ENCODE measurements at places on chromosomes 2 and 18.
A peak's percentile ranks its signal among the peaks of the same experiment; 100 is the strongest.

GRCh38 chr2:223222397-223222796 is 170.4 kb downstream of the KCNE4 start:
- peak; percentile 36 for DNase-seq

GRCh38 chr18:54359233-54359632 is 1.5 kb downstream of the C18orf54 start:
- DNase-seq: no peak

DNA sequence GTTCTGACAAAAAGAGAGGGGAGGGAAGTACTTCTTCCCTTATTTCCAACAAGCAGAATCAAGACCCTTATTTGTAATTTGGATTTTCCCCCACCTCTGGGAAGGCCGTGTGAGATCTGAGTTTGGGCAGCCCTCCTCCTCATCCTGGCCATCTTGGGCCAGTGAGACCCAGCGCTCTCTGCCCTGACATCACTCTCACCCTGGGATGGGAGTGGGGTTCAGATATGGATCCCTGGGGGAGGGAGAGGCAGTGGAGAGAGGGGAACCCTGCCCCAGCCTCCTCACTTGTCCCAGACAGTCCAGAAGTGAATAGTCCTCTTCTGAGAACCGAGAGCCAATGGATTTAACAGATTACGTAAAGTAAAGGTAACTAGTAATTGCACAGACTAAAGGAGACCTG is 64.5 kb downstream of the DYSF start:
- no peak for DNase-seq

GRCh38 chr2:109386004-109386695 is 227.6 kb downstream of the SEPTIN10 start:
- DNase-seq: no peak

- no peak for DNase-seq
Measured at GRCh38 chr2:189222468-189223105, 43.0 kb upstream of the COL5A2 start.

- DNase-seq: no peak
Measured at GRCh38 chr2:189585226-189585756, 4.7 kb upstream of the SLC40A1 start.

DNA sequence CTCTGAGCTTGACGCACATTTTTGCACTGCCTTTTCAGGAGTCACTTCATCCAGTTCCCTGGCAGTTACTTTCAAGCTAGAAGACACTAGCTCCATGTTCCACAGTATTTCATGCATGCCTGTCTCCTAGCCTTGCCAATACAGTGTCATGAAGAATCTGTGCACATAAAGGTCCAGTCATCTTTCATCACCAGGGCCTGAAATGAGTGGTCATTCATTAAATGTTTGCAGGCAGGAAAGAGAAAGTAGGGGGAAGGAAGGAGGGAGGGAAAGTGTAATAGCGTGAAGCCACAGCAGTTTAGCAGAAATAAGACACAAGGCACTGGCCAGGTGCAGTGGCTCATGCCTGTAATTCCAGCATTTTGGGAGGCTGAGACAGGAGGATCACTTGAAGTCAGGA is 92.4 kb upstream of the COPS8 start:
- DNase-seq: no peak

- no peak for DNase-seq
Measured at GRCh38 chr18:55307505-55307904, 280.5 kb downstream of the TCF4 start.
